ENCODE measurements at places on chromosomes 5 and 9.

DNA sequence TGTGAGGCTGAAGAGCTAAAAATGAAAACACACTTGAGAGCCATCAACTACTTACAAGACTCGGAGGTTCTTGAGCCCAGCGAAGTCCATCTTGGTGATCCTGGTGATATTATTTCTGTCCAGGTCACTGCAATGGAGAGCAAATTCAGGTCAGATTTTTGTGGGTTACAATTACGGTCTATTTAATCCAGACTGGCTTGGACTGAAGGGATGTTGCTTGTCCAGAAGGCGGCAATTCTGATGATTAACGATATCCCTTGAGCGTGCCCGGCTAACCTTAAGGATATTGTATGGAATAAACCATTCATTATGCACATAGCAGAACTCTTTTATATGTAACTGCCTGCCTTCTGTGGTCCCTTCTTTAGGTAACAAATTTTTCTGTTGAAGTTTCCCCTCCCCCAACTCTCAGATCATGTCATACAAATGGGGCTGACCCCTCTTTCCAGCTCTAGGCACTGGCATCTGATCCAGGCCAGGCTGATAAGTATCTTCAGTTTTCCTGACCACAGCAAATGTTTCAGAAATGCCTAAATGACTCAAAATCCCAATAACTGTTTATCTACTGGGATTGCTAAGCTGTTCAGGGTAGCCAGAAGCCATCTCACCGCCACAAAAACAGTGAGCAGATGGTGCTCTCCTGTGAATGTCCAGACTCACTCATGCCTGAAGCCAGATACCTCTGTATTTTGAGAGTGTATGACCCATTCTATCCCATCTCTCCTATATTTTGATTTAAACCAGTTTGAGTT lies 49.4 kb downstream of the SLIT3 start:
- no peaks in the 10 kb centered on the region for H3K4me1 ChIP-seq
- no peak overlapping the region for H3K27ac ChIP-seq
- no peaks in the 10 kb centered on the region for H3K27me3 ChIP-seq
- H3K4me3 ChIP-seq: no peak overlapping the region

GRCh38 chr5:53541859-53542258 lies 18.6 kb upstream of the NDUFS4 start:
- H3K36me3 ChIP-seq: no peaks in the 10 kb centered on the region
- H3K27ac ChIP-seq: no peak overlapping the region
- H3K27me3 ChIP-seq: no peaks in the 10 kb centered on the region
- DNase-seq: no peak

DNA sequence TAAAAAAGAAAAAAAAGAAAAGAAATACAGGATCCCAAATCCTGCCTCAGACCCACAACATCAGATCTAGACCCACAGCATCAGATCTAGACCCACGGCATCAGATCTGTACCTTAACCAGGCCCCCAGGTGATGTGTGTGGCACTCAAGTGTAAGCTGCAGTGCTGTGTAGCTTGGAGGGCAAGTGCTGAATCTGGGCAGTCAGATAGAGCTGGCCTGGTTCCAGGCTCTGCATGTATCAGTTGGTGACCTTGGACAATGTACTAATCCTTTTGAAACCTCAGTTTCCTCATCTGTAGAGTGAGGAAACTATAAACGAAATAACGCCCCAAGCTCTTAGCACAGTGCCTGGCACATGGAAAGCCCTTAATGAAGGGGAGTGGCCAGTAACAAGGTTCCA lies 16.7 kb downstream of the COL15A1 start:
- H3K27me3 ChIP-seq: no peaks in the 10 kb centered on the region
- H3K27ac ChIP-seq: no peak overlapping the region
- no peaks in the 10 kb centered on the region for H3K36me3 ChIP-seq
- H3K4me1 ChIP-seq: peaks cover 9% of the 10 kb centered on the region
- DNase-seq: no peak

DNA sequence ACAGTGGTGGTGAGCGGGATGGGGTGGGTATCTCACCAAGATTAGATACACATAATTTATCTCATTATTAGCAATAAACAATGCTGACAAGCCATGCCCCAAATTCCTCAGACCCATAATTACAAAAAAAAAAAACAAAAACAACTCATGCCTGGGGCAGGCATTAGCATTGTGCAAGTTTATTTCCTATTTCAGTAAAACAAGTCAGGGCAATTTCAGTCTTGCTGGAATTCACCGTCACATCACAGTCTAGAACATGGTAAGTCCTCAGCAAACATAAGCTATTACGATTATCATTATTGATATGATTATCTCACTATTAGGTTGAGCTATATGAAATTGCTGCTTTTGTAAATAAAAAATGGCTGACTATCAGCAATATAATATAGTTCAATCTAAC lies 57.5 kb upstream of the GNAQ start:
- no peak overlapping the region for H3K27ac ChIP-seq
- H3K36me3 ChIP-seq: no peaks in the 10 kb centered on the region
- no peaks in the 10 kb centered on the region for H3K27me3 ChIP-seq
- no peak overlapping the region for H3K4me3 ChIP-seq
- H3K4me1 ChIP-seq: no peaks in the 10 kb centered on the region

DNA sequence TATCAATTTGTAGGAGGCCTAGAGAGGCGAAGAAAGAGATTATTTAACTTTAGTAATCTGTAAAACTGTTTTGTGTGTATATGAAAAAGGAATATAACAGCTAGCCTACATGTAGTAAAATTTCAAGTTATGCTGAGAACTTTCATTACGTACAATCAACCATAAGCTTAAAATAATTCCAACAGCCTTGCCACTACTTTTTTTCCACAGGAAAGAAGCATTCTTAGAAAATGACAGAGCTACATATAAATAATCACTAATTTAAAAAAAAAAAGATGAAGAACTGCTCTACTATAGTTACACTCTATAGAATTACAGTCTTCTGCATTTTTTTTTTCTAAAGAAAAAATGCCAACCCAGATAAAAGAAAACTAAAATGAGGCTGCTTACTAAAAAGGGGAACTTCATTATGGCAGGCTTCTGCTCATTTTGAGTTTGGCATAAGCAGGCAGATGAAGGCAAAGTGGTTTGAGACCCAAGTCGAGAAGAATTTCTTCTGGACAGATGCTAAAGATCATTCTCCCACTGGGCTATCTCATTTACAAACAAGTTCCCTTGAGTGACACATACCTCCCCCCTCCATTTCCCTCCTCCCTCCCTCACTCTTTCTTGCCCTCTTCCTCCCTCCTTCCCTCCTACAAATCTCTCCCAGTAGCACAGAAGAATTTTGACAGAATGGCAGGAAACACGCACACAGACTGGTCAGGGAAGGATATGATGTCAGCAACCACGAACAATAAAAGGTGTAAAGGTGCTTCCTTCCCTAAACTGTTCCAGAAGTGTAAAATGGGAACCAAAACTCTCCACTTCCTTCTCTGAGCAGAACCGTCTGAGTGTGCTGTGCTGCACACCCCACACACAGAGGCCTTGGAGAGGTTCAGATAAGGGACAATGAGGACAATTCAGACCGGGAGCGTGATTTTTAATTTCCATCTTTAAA lies 56.1 kb downstream of the MEF2C start:
- H3K27ac ChIP-seq: peak overlapping the region; percentile 62
- H3K27me3 ChIP-seq: no peaks in the 10 kb centered on the region
- H3K36me3 ChIP-seq: no peaks in the 10 kb centered on the region
- no peak for DNase-seq

- H3K27me3 ChIP-seq: no peaks in the 10 kb centered on the region
- no peaks in the 10 kb centered on the region for H3K4me1 ChIP-seq
- no peak overlapping the region for H3K27ac ChIP-seq
- H3K36me3 ChIP-seq: no peaks in the 10 kb centered on the region
- no peak for DNase-seq
These were observed 400.3 kb downstream of the ZSWIM6 start for GRCh38 chr5:61732369-61732768.

DNA sequence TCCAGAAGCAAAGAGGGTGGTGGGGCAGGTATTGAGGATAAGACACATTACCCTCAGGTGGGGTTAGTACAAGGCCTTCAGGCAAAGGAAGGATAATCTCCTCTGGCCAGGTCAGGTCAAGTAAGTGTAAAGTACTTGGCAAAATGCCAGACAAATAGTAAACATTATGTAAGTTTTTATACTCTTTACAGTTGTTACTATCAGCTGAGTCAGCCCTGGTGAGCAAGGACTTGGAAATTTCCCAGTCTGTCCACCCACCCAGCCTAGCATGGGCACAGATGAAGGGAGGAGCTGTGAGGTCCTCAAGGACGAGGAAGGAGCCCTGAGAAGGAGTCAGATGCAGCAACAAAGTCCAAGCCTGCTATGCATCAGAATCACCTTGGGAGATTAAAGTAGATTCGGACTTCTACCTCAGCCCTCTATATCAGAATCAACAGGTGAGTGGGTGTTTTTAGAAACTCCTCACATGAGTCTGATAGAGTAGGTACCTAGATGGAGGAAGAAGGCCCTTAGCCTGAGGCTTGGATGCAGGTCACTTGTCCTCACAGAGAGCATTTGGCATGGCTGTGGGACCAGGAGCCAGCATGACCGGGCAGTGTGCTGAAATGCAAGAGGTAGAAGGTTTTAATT lies 50.2 kb upstream of the BARX1 start:
- no peaks in the 10 kb centered on the region for H3K4me1 ChIP-seq
- no peaks in the 10 kb centered on the region for H3K36me3 ChIP-seq
- H3K27me3 ChIP-seq: no peaks in the 10 kb centered on the region

DNA sequence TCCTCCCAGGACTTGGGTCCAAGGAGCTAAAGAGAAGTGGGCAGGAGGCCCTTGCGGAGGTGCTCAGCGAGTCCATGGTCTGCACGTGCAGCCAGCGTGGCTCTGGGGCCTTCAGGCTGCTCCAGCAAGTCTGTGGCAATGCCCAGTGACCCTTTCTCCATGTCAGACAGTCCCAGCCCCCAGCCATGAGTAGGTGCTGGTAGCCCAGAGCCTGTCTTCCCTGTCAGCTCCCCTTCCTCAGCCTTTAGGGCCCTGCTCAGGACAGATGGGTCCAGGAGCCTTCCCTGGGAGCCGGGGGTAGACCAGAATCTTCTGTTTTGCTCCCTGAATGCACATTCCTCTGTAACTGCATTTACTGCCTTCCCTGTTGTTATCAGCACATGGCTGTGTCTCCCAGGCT lies 147.2 kb upstream of the IRX2 start:
- no peak for DNase-seq
- H3K4me1 ChIP-seq: no peaks in the 10 kb centered on the region
- H3K4me3 ChIP-seq: no peak overlapping the region
- no peak overlapping the region for H3K27ac ChIP-seq

DNA sequence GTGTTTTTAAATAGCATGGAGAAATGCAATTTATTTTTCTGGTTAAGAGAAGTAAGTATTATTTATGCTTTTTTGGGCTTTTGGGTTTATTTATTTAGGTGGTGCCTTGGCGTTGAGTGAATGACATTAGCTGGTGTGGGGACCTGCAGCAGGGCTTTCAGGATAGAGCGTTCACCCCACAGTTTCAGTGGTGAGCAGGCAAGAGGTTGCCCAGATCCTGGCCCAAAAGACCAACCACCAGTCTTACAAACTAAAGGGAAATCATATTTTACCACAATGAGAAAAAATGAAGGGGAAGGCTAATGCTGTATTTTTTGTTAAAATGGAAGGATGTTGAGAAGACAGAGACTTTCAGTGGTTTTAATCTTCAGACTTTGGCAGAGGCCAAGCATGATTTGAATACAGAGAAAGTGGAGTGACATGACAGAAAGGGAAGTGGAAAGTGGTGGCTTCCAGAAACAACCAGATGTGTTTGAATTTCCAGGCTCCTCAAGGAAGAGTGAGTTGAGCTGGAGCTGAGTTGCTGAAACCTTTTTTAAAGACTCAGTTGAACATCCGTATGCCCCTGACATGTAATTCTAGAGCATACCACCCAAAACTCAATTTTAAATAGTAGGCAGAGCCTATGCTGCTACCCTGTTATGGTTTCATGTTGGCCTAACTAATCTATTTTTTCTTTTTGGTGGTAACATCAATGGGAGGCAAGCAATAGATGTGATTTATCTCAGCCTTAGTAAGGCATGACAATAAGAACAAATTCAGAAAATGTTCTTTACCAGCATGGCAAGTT lies 94.8 kb downstream of the AOPEP start:
- no peaks in the 10 kb centered on the region for H3K27me3 ChIP-seq
- no peak for DNase-seq
- no peak overlapping the region for H3K4me3 ChIP-seq
- no peak overlapping the region for H3K27ac ChIP-seq
- no peaks in the 10 kb centered on the region for H3K36me3 ChIP-seq

- no peaks in the 10 kb centered on the region for H3K36me3 ChIP-seq
- no peaks in the 10 kb centered on the region for H3K4me1 ChIP-seq
- H3K27ac ChIP-seq: no peak overlapping the region
- H3K27me3 ChIP-seq: no peaks in the 10 kb centered on the region
These were observed 109.1 kb upstream of the PTGER4 start for GRCh38 chr5:40570408-40571129.

DNA sequence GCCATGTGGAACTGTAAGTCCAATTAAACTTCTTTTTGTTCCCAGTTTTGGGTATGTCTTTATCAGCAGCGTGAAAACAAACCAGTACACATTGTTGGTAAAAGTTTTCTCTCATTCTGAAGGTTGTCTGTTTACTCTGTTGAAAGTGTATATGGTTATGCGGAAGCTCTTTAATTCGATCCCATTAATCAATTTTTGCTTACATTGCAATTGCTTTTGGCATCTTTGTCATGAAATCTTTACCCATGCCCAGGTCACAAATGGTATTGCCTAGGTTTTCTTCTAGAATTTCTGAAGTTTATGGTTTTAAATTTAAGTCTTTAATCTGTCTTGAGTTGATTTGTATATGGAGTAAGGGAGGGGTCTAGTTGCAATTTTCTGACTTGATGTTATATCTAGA lies 1901.9 kb downstream of the MAT2B start:
- H3K27ac ChIP-seq: no peak overlapping the region
- no peak overlapping the region for H3K4me3 ChIP-seq
- no peaks in the 10 kb centered on the region for H3K27me3 ChIP-seq
